ENCODE measurements at places on chromosomes 11 and 22.

GRCh38 chr11:16359369-16359768 is 3.0 kb upstream of the SOX6 start:
- DNase-seq = no peak
- no peaks in the 10 kb centered on the region for H3K36me3 ChIP-seq
- H3K4me1 ChIP-seq = no peaks in the 10 kb centered on the region
- no peaks in the 10 kb centered on the region for H3K27me3 ChIP-seq

GRCh38 chr11:14334893-14335292 is 24.1 kb downstream of the RRAS2 start:
- H3K4me3 ChIP-seq = no peak overlapping the region
- DNase-seq = no peak
- H3K27me3 ChIP-seq = no peaks in the 10 kb centered on the region
- H3K27ac ChIP-seq = peak overlapping the region; percentile 18
- H3K36me3 ChIP-seq = peaks cover 16% of the 10 kb centered on the region

DNA sequence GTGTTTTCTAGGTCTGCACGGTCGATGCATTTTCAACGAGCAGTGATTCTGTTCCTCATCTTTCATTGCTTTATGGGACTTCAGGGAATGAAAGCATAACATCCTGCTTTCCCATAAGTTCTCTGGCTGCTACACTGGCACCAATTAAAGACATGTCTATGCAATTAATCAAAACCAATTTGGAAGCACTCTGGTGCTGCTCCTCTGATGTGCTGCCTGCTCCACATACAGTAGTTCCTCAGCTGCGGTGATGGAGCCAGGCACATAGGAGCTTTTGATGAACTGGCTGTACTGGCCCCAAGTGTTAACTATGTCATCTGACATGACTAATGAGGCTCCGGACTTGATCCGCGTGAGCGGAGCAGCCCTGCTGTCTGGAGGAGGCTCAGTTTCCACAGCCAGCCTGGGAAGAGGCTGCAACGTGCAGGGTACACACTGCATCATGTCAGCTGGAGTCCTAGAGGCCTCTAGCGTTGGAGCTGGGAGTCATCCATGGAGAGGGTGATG is 29.8 kb downstream of the GVQW3 start:
- no peaks in the 10 kb centered on the region for H3K27me3 ChIP-seq
- DNase-seq = no peak
- no peak overlapping the region for H3K27ac ChIP-seq
- no peak overlapping the region for H3K4me3 ChIP-seq

DNA sequence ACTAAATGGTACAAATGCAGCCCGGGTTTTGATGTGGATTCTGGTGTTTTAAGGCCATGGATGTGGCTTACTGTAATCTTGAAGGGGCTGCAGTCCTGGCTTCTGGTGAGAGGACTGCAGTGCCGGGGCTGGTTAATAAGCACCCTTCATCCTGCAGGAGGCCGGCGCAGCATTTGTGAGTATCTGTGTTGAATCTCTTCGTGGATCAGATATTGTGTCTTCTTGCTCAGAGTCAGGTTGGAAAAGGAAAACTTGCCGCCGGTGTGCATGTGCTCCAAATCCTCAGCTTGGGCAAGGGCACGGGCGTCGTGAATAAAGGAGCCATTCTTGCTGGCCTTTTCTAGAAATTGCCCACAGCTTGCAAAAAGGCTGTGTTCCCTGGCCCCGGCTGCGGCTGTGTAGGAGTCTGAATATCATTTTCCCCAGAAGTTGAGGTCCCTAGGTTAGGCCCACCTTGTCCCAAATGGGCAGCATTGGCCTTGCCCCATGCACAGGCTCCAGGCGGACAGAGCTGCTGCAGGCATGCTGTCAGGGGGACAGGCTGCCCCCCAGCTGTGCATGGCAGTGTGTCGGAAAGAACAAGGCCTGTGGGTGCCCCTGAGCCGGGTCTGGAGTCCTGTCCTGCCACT is 28.9 kb upstream of the PARVB start:
- H3K27me3 ChIP-seq = no peaks in the 10 kb centered on the region
- peaks cover 38% of the 10 kb centered on the region for H3K36me3 ChIP-seq
- H3K27ac ChIP-seq = no peak overlapping the region
- peak overlapping the region; percentile 85 for H3K4me3 ChIP-seq
- DNase-seq = no peak
- H3K4me1 ChIP-seq = peaks cover 17% of the 10 kb centered on the region

DNA sequence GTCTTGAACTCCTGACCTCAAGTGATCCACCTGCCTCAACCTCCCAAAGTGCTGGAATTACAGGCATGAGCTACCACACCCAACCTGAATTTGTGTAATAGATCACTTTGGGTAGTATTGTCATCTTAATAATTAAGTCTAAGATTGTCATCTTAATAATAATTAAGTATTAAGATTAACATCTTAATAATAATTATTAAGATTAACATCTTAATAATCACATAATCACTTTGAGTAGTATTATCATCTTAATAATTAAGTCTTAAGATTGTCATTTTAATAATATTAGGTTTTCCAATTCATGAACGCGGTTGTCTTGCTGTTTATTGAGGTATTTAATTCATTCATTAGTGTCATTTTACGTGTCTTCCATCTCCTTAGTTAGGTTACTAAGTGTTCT is 8.2 kb downstream of the MOV10L1 start:
- no peak overlapping the region for H3K27ac ChIP-seq
- no peak overlapping the region for H3K4me3 ChIP-seq
- H3K36me3 ChIP-seq = no peaks in the 10 kb centered on the region
- no peak for DNase-seq

DNA sequence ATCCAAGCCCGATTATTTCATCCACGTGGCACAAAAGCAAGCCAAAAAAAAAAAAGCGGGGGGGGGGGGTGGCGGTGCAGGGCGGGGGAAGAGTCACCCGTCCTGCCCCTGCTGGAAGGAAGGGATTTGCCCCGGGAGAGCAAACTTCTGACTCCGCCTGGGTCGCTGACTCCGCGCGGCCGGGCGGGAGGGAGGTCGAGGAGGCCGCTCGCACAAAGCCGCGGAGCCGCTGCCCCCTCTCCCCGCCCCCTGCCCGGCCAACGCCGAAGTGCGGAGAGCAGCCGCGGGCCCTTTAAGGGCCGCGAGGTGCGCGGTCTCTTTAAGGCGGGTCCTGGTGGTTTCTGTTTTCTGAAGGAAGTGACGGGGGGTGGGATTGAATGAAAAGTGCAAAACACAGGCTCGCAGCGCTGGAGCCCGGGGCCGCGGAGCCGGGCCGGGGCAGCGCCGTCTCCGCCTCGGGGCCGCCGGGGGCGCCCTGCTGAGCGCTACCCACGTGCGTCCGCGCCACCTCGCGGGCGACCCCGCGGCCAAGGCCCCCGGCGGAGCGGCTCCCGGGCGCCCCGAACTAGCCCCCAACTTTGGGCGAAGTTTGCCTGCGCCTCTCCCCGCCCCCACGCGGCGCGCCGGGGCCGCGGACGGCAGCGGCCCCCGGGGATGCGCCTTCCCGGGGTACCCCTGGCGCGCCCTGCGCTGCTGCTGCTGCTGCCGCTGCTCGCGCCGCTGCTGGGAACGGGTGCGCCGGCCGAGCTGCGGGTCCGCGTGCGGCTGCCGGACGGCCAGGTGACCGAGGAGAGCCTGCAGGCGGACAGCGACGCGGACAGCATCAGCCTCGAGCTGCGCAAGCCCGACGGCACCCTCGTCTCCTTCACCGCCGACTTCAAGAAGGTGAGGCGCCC is at the start of gene OAF:
Gene OAF (plus strand): TSS at position 407 of the 896 bp plus-strand sequence. CDS start 248 bp downstream, at position 655.
- peaks cover 5% of the 10 kb centered on the region for H3K4me1 ChIP-seq
- peak within 1 kb of the TSS; percentile 83 for H3K4me3 ChIP-seq
- no peaks in the 10 kb centered on the region for H3K36me3 ChIP-seq
- DNase-seq = peak; percentile 59
- H3K27me3 ChIP-seq = peaks cover 10% of the 10 kb centered on the region

GRCh38 chr22:43849731-43850130 is 12.6 kb downstream of the SULT4A1 start:
- H3K4me1 ChIP-seq = no peaks in the 10 kb centered on the region
- peaks cover 25% of the 10 kb centered on the region for H3K27me3 ChIP-seq
- H3K27ac ChIP-seq = no peak overlapping the region
- DNase-seq = no peak

- peaks cover 14% of the 10 kb centered on the region for H3K4me1 ChIP-seq
- no peaks in the 10 kb centered on the region for H3K27me3 ChIP-seq
- peak; percentile 43 for DNase-seq
- no peak overlapping the region for H3K4me3 ChIP-seq
- no peak overlapping the region for H3K27ac ChIP-seq
- H3K36me3 ChIP-seq = no peaks in the 10 kb centered on the region
These were observed 5.1 kb upstream of the P2RX6 start for GRCh38 chr22:21009638-21010425.

GRCh38 chr22:49193901-49194465 is 633.7 kb downstream of the BRD1 start:
- H3K4me3 ChIP-seq = no peak overlapping the region
- peaks cover 2% of the 10 kb centered on the region for H3K27me3 ChIP-seq
- no peaks in the 10 kb centered on the region for H3K4me1 ChIP-seq
- no peaks in the 10 kb centered on the region for H3K36me3 ChIP-seq
- no peak for DNase-seq

GRCh38 chr22:28514321-28514821 is 165.3 kb downstream of the TTC28 start:
- no peak overlapping the region for H3K27ac ChIP-seq
- no peaks in the 10 kb centered on the region for H3K4me1 ChIP-seq
- no peak overlapping the region for H3K4me3 ChIP-seq
- H3K36me3 ChIP-seq = no peaks in the 10 kb centered on the region
- no peak for DNase-seq

- no peak overlapping the region for H3K27ac ChIP-seq
- no peaks in the 10 kb centered on the region for H3K27me3 ChIP-seq
- DNase-seq = no peak
- no peaks in the 10 kb centered on the region for H3K36me3 ChIP-seq
- H3K4me1 ChIP-seq = no peaks in the 10 kb centered on the region
These were observed 68.9 kb downstream of the USP35 start for GRCh38 chr11:78257654-78258053.

- no peaks in the 10 kb centered on the region for H3K36me3 ChIP-seq
- H3K4me3 ChIP-seq = no peak overlapping the region
- DNase-seq = no peak
- H3K27ac ChIP-seq = no peak overlapping the region
These were observed 20.5 kb upstream of the EXPH5 start for GRCh38 chr11:108614086-108614485.

DNA sequence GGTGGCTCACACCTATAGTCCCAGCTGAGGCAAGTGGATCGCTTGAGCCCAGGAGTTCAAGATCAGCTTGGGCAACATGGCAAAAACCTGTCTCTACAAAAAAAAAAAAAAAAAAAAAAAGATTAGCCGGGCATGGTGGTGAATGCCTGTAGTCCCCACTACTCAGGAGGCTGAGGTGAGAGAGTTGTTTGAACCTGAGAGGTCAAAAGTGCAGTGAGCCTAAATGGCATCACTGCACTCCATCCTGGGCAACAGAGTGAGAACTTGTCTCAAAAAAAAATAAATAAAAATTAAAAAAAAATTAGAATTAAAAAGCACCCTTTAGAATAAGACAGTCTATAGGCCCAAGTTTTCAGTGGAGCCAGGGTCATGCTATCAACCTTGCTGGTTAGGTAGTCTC is 95.5 kb downstream of the PDHX start:
- H3K27me3 ChIP-seq = peaks cover 7% of the 10 kb centered on the region
- DNase-seq = no peak
- peaks cover 50% of the 10 kb centered on the region for H3K4me1 ChIP-seq
- no peak overlapping the region for H3K4me3 ChIP-seq

DNA sequence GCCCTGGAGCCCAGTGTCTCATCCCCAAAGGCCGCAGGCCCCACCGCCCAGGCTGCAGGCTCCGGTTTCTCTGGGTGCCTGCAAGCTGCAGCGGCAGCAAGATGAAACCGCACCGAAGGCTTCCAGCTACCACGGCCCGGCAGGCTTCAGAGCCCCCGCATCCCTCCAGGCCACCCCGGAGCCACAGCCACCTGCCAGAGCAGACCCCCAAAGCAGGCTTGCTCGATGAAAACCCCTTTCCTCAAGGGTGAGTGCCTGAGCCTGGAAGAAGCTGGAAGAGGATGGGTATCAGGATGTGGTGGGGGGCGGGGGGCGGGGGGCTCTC is 24.5 kb upstream of the GNB1L start:
- no peak overlapping the region for H3K27ac ChIP-seq
- DNase-seq = peak; percentile 2
- H3K4me3 ChIP-seq = no peak overlapping the region
- no peaks in the 10 kb centered on the region for H3K27me3 ChIP-seq
- peaks cover 2% of the 10 kb centered on the region for H3K36me3 ChIP-seq

- H3K4me3 ChIP-seq = no peak overlapping the region
- H3K27me3 ChIP-seq = no peaks in the 10 kb centered on the region
- H3K36me3 ChIP-seq = no peaks in the 10 kb centered on the region
- H3K27ac ChIP-seq = no peak overlapping the region
These were observed 190.5 kb downstream of the C11orf87 start for GRCh38 chr11:109612496-109612895.
